ENCODE measurements at places on chromosomes 16 and 17.

DNA sequence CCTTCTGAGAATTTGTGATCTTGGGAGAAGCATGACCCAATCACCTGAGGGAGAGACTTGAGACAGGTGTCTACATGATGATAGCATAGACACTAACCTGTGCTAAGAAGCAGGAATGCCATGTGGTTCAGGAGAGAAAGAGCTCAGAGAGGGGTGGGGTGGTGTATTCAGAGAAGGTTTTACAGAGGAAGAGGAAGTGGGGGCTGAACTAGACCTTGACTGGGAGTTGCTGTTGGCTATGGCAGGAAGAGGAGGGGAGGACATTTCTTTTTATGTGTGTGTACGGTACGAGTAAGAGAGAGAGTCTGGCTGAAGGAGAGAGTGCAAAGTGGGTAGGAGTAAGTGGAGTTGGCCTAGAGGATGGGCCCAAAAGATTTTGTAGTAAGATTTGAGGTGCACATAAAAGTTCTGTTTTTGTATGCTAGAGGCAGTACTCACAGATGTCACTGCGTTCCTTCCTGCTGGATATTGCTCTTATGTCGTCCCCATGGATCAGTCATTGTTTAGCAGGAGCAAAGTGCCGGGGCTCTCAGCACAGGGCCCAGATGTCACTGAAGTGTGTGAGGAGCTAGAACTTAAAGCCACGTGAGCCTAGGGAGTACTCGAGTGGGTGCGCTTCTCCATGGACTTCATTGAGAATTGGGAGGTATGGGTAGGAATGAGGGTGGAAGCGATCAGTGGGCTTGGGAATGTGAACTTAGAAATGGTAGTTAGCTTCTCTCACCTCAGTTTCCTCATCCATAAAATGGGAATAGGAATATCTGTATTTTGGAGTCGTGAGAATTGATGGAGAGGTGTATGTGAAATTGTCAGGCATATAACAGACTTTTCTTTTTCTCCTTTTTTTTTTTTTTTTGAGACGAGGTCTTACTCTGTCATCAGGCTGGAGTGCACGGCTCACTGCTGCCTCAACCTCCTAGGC lies 22.1 kb downstream of the SLC7A6 start:
- DNase-seq, result no peak

DNA sequence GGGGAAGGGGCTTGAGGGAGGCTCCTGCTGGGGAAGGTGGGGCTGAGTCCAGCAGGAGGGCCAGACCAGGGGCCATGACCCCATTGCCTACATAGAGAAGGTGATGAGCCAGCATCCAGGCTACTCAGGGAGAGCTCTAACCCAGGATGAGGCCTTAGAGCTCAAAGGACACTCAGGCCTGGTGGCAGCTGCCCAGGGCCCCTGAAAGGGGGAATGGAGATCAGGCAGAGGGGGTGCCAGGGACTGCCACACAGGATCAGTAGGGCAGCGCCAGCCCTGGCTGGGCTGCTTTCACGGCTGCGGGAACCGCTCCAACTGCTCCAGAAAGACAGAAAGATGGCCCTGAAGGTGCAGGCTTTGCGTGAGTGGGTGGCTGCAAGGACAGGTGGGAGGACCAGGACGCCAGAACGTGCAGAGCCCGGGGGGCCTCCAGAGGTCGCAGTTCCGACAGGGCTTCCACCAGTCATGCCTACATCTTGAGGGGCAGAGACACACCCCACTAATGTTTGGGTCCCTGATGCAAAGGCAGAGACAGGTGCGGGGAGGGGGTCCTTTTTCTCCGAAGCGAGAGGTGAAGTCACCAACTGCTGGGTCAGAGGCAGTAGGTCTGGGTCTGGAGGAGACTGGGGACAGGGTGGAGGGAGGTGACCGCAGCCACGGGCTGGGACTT lies 882 bp upstream of the ATP6V0C start:
- peak; percentile 66 for DNase-seq

DNA sequence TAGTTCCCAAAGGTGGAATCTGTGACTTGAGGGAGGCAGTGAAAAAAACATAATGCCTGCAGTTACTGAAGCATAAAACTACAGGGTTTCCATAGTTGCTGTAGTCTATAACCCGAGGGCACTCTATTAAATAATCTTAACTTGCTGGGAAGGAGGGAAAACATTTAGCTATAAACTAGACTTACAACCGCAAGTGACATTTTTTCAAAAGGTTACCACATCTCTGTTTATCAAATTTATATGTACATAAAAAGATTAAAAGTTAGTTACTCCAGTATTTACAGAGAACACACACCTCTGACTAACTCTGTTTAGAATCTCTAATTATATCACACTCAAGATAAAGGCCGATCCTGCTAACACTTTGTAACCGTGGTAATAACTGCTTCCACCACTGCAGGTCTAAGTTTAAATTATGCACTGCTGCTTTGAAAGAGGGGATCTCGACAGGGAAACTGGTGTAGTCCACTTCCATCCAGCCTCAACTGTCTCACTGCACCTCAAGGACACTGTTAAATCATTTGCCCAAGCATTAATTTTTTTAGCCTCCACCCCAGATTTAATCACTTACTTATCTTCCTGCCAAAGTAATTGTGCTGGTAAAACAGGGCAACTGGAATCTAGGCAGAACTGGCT lies 14.6 kb downstream of the KCNJ16 start:
- DNase-seq, result peak; percentile 13

DNA sequence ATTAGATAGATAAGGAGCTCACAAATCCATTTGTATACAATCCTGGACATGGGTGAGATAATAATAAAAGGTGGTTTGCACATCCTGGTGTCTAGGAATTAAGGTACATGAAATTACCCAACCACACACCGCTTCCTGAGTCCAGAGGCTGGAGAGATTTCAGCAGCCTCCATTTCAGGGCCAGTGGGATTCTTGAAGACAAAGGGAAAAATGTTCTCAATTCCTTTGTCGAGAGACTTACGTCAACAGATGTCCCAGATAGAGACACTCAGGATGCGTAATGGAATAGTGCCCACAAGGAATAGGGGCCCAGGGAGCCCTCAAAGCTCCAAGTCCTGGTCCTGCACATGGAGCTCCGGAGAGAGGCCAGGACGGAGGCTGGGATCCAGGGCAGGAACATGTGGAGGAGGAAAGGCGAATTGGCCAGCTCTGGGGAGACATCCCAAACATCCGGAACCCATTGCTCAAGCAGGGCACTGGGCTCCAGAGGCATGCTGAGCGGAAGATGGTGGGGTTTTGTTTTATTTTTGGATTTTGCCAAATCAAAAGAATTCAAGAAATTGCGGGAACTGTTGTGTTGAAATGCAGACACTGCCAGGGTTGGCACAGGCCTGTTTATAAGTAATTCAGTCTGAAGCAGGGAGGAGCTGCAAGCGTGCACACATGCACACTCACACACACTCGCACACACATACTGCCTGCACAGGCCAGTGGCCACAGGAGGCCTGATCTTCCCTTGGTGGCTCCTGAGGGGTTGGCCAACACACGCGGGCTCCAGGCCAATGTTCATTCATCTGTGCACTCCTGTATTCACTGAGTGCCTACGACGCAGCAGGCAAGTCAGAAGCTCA lies 97.2 kb downstream of the NOG start:
- peak; percentile 34 for DNase-seq

DNA sequence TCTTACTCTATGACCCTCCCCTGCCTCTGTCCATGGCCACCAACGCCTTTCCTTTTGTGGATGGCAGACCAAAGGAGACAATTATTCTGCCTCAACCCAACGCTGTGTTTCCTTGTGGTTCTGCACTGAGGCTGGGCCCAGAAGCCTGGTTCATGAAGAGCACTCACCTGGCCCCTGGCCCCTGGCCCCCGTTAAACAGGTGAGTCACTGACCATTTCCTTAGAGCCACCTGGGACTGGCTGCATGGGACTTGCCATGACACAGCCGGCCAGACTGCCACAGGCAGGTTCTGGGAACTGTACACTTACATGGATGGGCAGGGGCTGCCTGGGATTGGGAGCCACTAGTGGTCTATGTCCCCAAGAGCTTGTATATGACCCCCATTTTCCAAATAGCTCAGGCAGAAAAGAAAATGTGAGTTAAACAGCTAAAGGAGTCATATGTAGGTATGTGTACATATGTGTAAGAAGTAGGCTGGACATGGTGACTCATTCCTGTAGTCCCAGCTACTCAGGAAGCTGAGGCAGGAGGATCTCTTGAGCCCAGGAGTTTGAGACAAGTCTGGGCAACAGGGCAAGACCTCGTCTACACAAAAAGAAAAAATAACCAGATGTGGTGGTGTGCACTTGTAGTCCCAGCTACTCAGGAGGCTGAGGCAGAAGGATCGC lies 181.9 kb upstream of the CACNG5 start:
- no peak for DNase-seq

DNA sequence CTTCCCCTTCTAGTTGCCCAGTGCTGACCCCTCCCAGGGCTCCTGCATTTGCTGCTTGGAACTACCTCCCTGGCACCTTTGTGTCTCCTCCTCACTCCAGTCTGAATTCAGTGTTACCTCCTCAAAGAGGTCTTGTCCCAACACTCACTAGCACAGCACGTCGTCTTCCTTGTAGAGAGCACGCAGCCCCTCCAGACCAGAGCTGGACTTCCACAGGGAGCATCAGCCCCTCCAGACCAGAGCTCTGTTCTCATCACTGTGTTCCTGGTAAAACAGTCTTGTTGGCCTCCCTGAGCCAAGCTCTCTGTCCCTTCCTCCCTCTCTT lies 27.8 kb upstream of the MGAT5B start:
- no peak for DNase-seq

DNA sequence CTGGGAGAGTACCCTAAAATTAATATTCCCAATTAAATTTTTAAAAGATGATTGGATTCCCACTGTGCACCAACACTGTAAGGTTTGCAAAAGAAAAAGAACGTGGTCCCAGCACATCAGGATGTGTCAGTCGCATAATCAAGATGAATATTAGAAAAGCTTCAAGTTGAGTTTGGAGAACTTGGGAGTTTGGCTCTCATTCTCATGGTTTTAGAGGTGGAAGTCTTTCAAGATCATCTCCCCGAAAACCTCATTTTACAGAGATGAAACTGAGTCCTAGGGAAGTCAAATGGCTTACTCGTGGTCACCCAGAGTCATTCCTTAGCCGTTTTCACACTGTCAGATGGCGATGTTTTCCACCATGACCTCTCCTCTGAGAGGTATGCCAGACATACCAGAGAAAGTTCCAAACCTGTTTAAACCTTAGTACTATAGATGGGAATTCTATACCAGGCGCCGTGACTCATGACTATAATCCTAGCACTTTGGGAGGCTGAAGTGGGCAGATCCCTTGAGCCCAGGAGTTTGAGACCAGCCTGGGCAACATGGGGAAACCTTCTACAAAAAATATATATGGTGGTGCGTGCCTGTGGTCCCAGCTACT lies 1.2 kb downstream of the SEC14L1 start:
- DNase-seq, result no peak

GRCh38 chr17:70109497-70109896 lies 34.5 kb downstream of the KCNJ16 start:
- DNase-seq, result no peak
